Fibroblast of lung (primary cell): ENCODE measurements at places on chromosomes 13 and 19.
A peak's percentile ranks its signal among the peaks of the same experiment; 100 is the strongest.

- peak; percentile 88 for DNase-seq
Observed at GRCh38 chr13:112885782-112886268, 83.2 kb upstream of the MCF2L start.

DNA sequence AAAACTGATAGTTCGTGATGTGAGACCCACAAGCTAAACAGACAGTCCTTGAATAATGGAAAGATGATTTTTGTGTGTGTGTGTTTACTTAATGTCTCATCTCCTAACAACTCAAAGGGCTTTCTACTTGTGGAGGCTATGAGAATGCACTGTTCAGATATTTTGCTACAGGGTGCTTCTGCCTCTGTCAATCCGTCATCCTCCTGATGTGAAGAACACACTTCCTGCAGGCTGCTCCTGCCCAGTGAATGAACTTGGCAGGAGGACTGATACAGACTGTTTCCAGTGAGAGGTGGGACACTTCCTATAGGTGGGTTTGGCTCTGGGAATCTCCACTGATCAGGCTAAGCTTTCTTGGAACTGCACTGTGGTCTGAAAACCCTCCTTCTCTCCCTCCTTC lies 168.4 kb upstream of the STARD13 start:
- DNase-seq = peak; percentile 27

DNA sequence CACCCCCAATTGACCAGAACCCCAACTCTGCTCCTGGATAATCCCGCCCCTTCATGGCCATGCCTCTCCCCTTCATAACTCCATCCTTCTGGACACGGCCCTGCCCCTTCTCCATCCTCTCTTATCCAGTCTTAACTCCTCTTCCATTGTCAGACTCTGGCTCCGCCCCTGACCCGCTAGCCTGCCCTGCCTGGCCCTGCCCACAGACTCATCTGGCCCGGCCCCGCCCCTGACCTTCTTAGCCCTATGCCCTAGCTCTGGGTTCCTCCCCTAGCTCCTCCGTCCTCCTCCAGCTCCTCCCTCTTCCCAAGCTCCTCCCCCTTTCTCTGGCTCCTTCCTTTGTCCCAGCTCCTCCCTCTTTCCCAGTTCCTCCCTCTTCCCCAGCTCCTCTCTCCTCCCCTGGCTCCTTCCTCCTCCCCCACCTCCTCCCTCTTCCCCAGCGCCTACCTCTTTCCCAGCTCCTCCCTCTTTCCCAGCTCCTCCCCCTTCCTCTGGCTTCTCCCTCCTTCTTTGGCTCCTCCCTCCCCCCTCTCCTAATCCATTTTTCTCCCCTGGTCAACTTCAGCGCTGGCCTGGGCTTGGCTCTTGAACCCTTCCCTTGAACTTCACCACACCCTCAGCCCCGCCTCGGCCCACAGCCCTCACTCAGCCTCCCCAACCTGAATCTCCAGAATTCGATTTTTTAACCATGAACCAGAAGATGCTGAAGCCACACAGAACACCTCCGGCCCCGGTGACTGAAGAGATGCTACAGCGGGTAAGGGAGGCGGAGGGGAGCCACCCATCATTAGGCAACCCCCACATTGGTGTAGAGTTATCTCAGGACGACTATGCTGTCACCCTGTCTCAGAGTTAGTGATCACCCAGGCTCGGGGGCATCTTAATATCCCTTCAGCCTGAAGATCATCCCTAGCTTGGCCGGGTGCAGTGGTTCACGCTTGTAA lies 9.2 kb upstream of the ZNF358 start:
- DNase-seq = peak; percentile 75

DNA sequence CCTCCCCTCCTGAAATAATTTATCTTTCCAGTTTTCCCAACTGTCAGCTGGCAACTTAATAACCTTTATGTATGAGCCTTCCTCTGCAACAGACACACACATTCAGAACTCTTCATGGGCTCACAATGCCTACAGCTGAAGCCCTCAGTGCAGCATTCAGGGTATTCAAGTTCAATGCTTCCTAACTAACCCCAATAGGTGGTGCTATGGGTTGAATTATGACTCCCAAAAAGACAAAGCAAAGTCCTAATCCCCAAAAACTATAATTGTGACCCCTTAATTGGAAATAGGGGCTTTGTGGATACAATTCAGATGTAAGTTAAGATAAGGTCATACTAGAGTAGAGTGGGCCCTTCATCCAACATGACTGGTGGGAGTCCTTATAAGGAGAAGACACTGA lies 202.2 kb downstream of the SUCLA2 start:
- peak; percentile 7 for DNase-seq

DNA sequence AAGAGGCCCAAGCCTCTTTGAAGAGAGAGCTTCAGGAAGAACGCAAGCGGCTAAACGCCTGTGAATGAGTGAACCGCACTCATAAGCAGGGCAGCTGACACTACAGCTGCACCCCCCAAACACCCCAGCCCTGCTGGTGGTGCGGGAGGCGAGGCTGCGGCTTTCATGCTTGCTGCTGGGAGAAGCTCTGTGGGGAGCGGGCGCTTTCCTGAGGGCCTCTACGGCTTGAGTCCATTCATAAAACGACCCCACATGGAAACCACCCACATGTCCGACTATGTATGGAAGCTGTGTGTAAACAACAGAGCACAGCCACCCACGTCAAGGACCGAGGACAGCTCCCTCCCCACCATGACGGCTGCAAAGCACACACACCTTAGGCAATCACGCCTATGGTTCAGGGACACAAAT lies 5.5 kb downstream of the AP3D1 start:
- DNase-seq = peak; percentile 34

DNA sequence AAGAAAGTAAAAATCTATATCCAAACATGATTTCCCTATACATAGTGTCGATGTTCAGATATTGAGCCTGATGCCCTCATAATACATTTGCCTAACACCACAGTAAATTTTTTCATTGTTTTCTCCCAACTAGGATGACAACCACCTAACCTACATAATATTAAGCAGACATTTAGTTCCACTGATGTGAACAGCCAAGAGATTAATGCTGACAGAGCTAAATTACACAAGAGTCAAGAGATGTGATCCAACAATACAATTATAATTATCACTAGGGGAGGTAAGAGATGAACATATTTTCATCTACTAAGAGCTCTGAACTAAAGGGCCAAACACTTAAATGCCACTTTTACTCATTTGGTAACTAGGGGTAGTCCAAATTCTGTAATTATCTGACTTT lies 145.9 kb downstream of the DACH1 start:
- DNase-seq = no peak

GRCh38 chr19:43741075-43741825 lies 13.5 kb downstream of the SMG9 start:
- DNase-seq = no peak

DNA sequence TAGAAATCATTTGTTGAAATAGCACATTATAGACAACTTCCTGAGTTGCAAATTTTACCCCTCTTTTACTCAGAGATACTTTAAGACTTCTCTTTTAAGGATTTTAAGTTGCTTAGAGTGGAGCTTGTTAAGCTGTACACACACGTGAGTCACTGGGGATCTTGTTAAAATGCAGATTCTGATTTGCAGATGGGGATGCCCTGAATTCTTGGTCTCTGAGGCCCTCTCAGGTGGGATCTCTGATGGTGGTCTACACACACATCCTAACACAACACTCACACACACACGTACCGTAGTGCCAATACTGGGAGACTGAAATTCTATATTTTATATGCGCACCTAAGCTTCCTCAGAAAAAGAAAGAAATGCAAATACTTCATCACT lies 788.3 kb downstream of the UQCRFS1 start:
- DNase-seq = no peak

- peak; percentile 21 for DNase-seq
Observed at GRCh38 chr13:45851171-45851921, at the start of gene SIAH3. Gene SIAH3 (minus strand): TSS chr13:45851753. CDS start chr13:45851629, 124 bp downstream.

GRCh38 chr13:111329641-111330040 lies 9.2 kb downstream of the TEX29 start:
- no peak for DNase-seq

DNA sequence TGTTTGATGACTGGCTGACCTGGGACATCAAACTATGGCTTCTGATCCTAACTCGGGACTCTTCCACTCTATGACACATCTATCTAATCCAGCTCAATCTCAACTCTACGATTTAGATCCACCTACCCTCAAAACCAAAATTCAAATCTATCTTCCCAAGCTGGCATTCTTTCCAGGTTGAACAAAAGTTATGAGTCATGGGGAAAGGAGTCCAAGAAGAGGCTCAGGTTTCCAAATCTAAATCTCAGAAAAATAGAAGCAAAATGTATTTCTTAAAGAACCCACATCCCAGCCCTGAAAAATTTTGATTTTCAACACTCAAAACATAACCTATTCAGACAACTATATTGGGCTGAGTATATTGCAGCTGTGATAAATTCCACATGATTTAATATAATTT lies 143.9 kb upstream of the IPO5 start:
- DNase-seq = peak; percentile 45

DNA sequence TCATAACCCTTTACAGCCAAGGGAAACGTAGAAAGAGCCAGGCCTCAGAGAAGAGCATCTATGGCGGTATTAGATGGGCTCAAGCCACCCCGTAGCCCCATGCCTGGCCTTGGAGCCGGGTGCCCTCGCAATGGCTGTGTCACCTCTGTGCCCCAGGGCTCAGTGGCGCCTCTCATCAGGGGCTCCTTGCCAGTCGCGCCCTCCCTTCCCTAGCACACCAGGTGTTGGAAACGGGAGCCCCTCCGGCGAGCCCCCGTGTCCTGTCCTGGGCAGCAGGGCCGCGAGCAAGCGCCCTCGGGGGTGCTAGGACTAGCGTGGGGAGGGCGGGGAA lies 453 bp downstream of the ZNF256 start:
- no peak for DNase-seq

GRCh38 chr13:66847541-66847940 lies 382.6 kb downstream of the PCDH9 start:
- DNase-seq = no peak

DNA sequence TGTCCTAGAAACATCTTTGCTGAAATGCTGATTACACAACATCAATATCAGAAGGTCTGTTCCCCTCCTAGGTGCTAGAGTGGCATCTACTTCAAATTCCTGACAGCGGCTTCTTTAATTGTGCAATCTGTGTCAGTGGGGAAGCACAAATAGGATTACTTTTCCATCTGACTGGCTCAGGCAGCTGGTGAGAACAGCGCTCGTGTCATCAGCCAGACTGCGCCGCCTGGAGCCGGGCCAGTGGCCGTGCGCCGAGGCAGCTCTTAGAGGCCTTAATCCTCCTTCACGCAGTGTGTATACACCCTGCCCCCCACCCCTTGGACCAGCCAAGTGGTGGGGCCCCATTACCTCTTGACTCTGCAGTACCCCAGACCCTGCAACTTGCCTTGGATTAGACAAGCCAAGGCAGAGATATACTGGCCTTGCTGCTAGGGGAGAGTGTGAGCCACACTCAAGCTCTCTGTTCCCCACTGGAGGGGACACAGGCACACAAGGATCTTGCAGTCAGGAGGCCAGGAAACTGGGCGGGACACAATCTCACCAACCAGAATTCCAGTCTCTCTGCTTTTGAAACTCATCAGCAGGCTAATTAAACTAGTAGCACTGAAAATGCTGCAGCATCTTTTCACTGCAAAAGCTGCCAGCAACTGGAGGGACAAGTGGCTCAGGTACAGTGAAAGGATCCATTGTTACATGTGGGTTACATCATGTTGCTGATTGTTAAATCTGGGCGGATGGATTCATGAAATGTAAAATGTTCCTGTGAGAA lies 48.9 kb upstream of the EPHX3 start:
- DNase-seq = peak; percentile 86

DNA sequence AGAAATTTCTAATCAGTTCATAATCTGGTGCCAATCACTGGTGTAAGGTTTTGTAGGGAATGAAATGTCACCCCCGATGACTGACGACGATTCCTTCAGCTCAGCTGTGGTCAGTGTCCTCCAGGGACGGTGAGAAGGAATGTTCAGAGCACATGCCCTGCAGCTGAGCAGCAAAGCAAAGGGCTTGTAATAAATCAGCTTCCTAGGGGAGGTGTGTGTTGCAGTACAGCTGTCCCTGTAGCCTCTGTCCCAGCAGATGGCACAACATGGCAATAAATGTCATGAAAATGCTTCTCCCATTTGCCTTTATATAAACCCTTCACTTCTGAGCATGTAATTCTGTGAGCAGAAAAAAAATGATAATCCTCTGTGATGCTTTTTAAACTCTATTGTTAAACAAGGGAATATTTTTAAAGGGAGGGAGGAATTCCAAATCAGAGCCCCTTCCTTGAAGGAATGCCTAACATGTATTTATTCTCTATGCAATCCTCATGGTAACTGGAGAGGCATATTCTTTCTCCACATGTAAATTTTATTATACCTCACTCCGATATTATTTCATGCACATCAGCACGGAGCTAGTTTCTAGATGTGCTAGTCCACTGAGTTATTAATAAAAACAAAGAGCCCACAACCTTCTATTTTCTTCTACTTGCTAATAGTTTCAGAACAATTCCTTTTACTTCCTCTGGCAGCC lies 102.5 kb downstream of the FAM216B start:
- peak; percentile 61 for DNase-seq

GRCh38 chr13:30719525-30719914 lies 15.8 kb upstream of the ALOX5AP start:
- peak; percentile 45 for DNase-seq

GRCh38 chr13:59303433-59303832 lies 860.3 kb downstream of the DIAPH3 start:
- DNase-seq = peak; percentile 78

GRCh38 chr13:44459674-44460073 lies 86.0 kb downstream of the SERP2 start:
- DNase-seq = no peak

DNA sequence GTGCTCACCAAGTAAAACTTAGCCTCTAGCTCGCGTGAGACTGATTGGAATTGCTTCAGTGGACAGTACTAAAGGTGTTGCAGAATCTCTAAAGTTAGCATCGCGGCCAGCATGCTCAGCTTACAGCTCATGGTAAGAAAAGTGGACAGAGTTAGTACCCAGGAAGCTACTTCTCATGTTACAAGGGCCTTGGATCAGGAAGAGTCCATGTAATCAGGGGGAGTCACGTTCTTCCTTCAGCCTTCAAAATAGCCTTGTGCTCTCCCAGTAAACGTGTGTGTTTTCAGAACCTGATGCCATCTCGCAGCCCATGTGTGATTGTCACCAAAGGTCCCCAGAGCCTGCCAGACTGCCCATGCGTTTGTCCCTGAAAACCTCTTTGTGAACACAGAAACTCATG lies 195.8 kb upstream of the RNF113B start:
- peak; percentile 60 for DNase-seq

- no peak for DNase-seq
Observed at GRCh38 chr19:30692181-30692811, 320.1 kb downstream of the ZNF536 start.

GRCh38 chr13:23660249-23660648 lies 90.0 kb downstream of the TNFRSF19 start:
- DNase-seq = no peak

DNA sequence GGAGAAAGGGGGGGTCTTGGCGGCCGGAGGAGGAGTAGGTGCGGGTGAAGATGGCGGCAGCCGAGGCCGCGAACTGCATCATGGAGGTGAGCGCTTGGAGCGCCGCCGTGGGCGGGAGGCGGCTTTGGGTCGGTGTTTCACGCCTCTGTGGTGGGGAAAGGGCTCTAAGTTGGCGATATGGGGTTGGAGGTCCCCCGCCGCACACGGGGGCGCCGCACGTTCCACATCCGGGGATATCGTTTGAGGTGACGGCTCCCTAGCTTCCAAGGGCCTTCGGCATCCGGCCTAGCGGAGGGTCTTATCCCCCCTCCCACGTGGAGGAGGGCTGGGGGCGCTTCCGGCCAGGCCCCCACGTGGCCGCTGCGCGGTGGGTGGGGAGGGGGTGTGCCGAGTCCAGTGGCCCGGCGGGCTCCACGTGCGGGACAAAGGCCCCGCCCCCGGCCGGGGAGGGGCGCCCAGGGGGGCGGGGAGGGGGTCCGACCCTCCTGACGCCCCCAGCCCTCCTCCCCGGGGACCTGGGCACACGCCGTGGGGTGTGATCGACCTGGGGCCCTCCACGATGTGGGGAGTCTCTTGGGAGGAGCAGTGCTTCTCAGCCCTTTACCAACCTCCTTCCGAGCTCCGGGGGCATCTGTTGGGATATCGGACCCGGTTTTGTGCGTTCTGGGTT lies at the start of gene PRMT1:
Gene PRMT1 (plus strand): TSS at position 41 of the 670 bp plus-strand sequence. CDS start 10 bp downstream, at position 51.
- DNase-seq = peak; percentile 29
